ENCODE measurements at places on chromosomes 6 and 20. TPM values are rescaled to one million over a fixed set of nuclear protein-coding genes. Genes with fewer than 3 reads are reported as not detected.

The EFCAB8 gene
- total RNA-seq = 0.21 TPM

The RIMS4 gene
- not detected for total RNA-seq

The TBC1D20 gene
- 25.1 TPM for total RNA-seq

The PGC gene
- total RNA-seq = not detected

The GGT7 gene
- 10.1 TPM for total RNA-seq

The ZBTB12 gene
- total RNA-seq = 3.3 TPM

The PPP1R14C gene
- total RNA-seq = 1.1 TPM

The ADGRF5 gene
- total RNA-seq = not detected

The SLC17A9 gene
- 47.3 TPM for total RNA-seq

The NOX3 gene
- not detected for total RNA-seq

The LY6G6D gene
- not detected for total RNA-seq

The DYNLT1 gene
- 90.6 TPM for total RNA-seq

The CCN6 gene
- total RNA-seq = not detected

The SCRT2 gene
- not detected for total RNA-seq

The CDS2 gene
- 49.4 TPM for total RNA-seq

The GJA1 gene
- 0.06 TPM for total RNA-seq

The IP6K3 gene
- not detected for total RNA-seq

The NT5E gene
- total RNA-seq = 12.9 TPM

The DCDC2 gene
- 0.27 TPM for total RNA-seq

The GLP1R gene
- not detected for total RNA-seq

The RAMACL gene
- 0.59 TPM for total RNA-seq

The ROS1 gene
- total RNA-seq = not detected

The ZNF133 gene
- 6.2 TPM for total RNA-seq

The RAET1L gene
- not detected for total RNA-seq

The HSPA1A gene
- 63.9 TPM for total RNA-seq

The BFSP1 gene
- 0.38 TPM for total RNA-seq

The SLC25A27 gene
- 1.1 TPM for total RNA-seq

The TSHZ2 gene
- 1.4 TPM for total RNA-seq

The RBPJL gene
- not detected for total RNA-seq

The C6orf52 gene
- total RNA-seq = 5.7 TPM

The SPEF1 gene
- not detected for total RNA-seq

The RFX6 gene
- not detected for total RNA-seq

The OOEP gene
- 0.42 TPM for total RNA-seq

The STX11 gene
- total RNA-seq = 24.7 TPM

The ABHD16B gene
- total RNA-seq = 0.13 TPM

The SLC17A2 gene
- not detected for total RNA-seq

The GSTA2 gene
- not detected for total RNA-seq

The BCAS1 gene
- 0.08 TPM for total RNA-seq

The SYNDIG1 gene
- not detected for total RNA-seq

All from activated CD8-positive, alpha-beta memory T cell treated with anti-CD3 and anti-CD28 coated beads for 36 hours (primary cell).